ENCODE measurements at places on chromosomes 11 and 22. TPM values are rescaled to one million over a fixed set of nuclear protein-coding genes. Genes with fewer than 3 reads are reported as not detected.

- peak; percentile 55 for DNase-seq
Measured at GRCh38 chr22:31490496-31490925, 869 bp upstream of the EIF4ENIF1 start.

GRCh38 chr11:86180851-86181250 is 63.7 kb upstream of the EED start:
- no peak for DNase-seq

- DNase-seq, result peak; percentile 87
Measured at GRCh38 chr11:118907051-118908042, 18.4 kb downstream of the BCL9L start.

- no peak for DNase-seq
Measured at GRCh38 chr22:20930004-20930403, 12.8 kb downstream of the CRKL start.

- no peak for DNase-seq
Measured at GRCh38 chr22:44357966-44358465, 45.3 kb upstream of the SHISAL1 start.

DNA sequence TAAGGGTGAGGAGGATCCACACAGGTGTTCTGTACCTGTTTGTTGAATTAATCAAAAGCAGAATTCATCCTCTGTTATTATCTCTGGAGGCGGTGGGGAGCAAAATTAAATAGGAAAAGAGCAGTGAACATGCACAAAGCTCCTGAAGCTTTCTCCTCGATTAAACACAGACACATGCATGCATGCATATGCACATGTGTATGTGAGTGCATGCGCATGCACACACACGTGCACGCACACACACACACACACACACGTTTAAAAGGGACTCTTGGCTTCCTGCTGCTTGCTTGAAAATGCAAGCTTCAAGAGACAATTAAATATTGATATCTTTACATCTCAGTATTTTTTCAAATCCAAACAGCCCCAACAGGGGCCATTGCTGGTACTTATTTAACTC is 462.1 kb downstream of the BUD13 start:
- no peak for DNase-seq

GRCh38 chr11:75745807-75746206 is 22.8 kb upstream of the DGAT2 start:
- DNase-seq, result no peak

DNA sequence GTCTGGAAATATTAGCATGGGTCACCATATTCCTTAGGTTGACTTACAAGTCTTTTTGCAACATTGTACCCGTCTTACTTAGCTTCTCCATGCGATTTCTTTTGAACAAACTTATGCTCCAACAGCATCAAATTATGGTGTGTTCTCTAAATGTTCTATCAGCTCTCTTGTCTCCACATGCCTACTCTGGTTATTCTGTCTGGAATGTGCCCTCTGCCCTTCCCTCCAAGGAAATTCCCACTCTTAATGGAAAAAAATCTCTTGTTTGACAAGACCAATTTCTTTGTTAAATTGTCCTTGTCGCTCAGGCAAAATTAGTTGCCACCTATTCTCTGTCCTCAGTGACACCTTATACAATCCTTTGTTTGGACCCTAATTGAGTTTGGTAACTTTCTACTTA is 522.8 kb upstream of the LUZP2 start:
- no peak for DNase-seq

SHANK3 gene
- not detected for total RNA-seq

- no peak for DNase-seq
Measured at GRCh38 chr11:107669191-107669740, 42.6 kb downstream of the SLN start.

MMP12 gene
- total RNA-seq, result not detected

BANF1 gene
- total RNA-seq, result 183 TPM

- DNase-seq, result no peak
Measured at GRCh38 chr11:37177721-37178120, 579.7 kb upstream of the RAG2 start.

GRCh38 chr11:74925281-74925680 is 23.6 kb downstream of the XRRA1 start:
- no peak for DNase-seq

- DNase-seq, result no peak
Measured at GRCh38 chr22:45911601-45912271, 65.2 kb downstream of the WNT7B start.

PHLDA2 gene
- total RNA-seq, result 0.55 TPM

CYP2D6 gene
- 4.4 TPM for total RNA-seq

GRCh38 chr11:14304601-14305000 is 54.4 kb downstream of the RRAS2 start:
- DNase-seq, result no peak

- DNase-seq, result no peak
Measured at GRCh38 chr11:9160166-9160565, 68.8 kb upstream of the SCUBE2 start.

NEFH gene
- 1.8 TPM for total RNA-seq

- no peak for DNase-seq
Measured at GRCh38 chr11:44625759-44626523, 60.5 kb downstream of the CD82 start.

GRCh38 chr11:15327786-15328231 is 213.1 kb downstream of the INSC start:
- DNase-seq, result no peak

GRCh38 chr11:83840326-83840725 is 554.2 kb upstream of the CCDC90B start:
- DNase-seq, result no peak

DNA sequence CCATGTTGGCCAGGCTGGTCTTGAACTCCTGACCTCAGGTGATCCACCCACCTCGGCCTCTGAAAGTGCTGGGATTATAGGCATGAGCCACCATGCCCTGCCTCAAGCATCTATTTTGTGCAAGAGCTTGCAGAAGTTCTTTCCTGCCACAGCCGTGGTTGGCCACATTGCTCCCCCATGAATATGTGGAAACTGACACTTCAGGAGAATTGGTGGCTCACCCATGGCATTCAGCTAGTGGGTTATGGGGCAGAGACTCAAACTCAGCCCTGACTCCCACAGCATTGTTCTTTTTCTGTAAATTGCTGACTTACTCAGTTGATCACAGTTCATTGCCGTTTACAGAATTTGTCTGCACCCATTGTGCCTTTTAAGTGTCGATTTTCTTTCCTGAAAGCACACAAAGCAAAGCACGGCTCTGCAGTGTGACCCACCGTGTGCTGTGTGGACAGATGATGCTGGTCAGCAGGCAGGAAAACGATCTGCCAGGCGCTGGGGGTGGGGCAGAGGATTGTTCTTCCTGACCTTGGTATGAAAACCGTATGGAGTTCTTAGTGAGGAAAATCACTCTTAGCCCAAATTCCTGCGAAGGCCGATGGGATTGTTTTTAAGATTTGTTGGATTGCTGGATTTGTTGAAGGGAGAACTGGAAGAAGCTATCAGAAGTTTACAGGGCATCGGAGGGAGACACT is 115.6 kb downstream of the PTPRJ start:
- no peak for DNase-seq

GRCh38 chr11:59783632-59784090 is 26.9 kb downstream of the MRPL16 start:
- peak; percentile 53 for DNase-seq

ZDHHC8 gene
- 64.1 TPM for total RNA-seq

- peak; percentile 70 for DNase-seq
Measured at GRCh38 chr11:118002541-118003423, 16.6 kb downstream of the IL10RA start.

All from activated naive CD8-positive, alpha-beta T cell treated with anti-CD3 and anti-CD28 coated beads, Interleukin-2, amount 10 ng/mL, durations not matched to agents 7 days and 5 days (primary cell).